ENCODE measurements at places on chromosomes 4 and X.

GRCh38 chrX:30975467-30975866 is 86.4 kb upstream of the TAB3 start:
- DNase-seq = no peak

GRCh38 chr4:124415146-124415545 is 297.4 kb downstream of the ANKRD50 start:
- DNase-seq = no peak

DNA sequence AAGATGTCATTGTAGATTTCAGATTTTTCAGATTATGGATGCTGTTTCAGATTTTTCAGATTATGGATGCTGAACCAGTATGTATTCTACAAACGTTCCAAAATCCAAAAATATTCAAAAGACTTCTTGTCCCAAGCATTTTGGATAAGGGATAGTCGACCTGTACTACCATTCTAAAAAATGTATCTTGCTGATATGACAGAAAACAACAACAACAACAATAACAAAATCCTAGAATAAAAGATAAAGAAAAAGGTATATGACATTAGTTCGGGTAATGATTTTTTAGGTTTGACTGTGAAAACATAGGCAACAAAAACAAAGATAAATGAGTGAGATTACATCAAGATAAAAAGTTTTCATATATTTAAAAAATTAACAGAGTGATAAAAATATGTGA is 122.1 kb downstream of the GABRA2 start:
- no peak for DNase-seq

- no peak for DNase-seq
Observed at GRCh38 chr4:185885075-185885474, 73.1 kb upstream of the SORBS2 start.

DNA sequence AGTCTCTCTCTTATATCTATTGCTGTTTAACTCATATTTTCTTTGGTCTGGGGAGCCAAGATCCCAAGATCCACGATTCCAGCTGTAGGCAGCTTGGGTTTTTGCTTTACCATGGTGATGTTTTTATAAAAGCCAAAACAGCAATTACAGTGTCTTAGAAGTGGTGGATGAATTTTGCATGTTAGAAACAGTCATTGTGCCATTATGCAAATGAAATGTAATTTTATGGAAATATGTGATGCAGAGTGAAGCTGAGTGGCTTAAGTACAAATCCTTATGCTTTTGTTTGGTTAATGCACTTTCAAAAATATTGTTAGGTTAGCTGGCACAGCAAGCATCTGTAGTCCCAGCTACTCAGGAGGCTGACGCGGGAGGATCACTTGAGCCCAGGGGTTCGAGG is 32.8 kb upstream of the PTTG2 start:
- no peak for DNase-seq

DNA sequence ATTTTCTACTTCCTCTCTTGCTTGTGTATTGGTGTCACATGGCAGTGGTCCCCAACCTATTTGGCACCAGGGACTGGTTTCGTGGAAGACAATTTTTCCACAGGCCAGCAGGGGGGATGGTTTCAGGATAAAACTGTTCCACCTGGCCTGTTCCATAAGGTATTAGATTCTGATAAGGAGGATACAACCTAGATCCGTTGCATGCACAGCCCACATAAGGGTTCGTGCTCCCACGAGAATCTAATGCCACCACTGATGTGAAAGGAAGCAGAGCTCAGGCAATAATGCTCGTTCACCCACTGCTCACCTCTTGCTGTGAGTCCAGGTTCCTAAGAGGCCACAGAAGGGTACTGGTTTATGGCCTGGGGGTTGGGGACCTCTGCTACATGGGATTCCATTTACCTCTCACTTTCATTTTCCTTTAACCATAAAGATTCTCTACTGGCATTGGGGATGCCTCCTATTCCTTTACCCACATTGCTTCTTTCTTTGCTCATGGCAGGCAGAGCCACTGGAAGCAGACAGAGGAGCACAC is 38.1 kb downstream of the SEC31A start:
- DNase-seq = no peak

DNA sequence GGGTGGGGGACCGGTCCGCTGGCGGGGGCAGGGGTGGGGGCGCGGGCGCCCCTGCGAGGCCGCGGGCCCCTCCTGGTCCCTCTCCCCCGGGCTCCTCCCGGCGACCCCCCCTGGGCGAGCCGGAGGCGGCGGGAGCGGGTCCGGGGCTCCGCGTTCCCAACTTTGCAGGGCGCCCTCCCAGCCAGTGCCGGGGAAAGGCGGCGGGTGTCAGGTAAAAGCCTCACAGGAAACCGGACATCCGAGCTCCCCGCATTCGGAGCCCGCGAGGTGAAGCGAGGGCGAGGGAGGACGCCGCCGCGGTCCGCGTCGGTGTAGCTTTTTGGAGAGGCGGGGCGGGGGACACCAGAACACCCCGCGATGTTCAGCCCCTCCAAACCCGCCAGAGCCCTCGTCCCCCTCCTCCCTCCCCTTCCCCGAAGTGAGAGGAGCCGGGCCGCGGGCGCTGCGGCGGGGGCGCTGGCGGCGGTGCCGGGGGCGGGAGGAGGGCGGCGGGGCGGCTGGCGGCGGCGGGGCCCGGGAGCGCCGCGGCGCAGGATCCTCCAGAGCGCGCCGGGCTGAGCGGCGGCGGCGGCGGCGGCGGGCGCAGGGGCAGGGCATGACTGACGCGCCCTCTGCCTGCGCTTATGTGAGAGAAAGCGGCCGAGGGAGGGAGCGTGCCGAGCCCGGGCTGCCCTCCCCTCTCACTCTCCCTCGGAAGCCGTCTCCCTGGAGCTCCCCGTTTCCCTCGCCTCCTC is at the start of gene VEGFC:
VEGFC (minus strand) TSS at position 597 of the 734 bp plus-strand sequence. CDS start 611 bp downstream, outside the sequence.
- peak; percentile 63 for DNase-seq

- no peak for DNase-seq
Observed at GRCh38 chrX:23114241-23114640, 114.5 kb downstream of the DDX53 start.

- DNase-seq = no peak
Observed at GRCh38 chrX:97858592-97858991, 974.9 kb downstream of the RPA4 start.

DNA sequence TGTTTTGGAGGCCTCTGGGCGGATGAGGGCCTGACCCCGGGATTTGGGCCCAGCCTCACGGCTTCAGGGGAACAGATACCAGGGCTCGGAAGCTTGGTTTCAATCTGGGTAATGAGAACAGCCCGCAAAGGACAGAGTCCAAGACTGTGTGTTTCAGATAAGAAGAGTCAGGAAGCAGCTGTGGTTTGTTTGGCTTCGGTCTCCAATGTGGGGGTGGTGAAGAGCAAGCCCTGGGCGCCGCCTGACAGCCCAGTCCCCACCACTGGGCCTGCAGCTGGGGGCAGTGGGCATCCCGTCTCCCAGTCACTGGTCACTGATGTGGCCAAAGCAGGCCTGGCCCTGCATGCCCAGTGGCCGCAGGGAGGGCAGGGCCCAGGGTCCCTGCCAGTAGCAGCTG is 9.1 kb downstream of the WFS1 start:
- no peak for DNase-seq

- no peak for DNase-seq
Observed at GRCh38 chr4:182286931-182287330, 43.7 kb downstream of the TENM3 start.

GRCh38 chr4:133597251-133597650 is 448.2 kb downstream of the PCDH10 start:
- DNase-seq = no peak

DNA sequence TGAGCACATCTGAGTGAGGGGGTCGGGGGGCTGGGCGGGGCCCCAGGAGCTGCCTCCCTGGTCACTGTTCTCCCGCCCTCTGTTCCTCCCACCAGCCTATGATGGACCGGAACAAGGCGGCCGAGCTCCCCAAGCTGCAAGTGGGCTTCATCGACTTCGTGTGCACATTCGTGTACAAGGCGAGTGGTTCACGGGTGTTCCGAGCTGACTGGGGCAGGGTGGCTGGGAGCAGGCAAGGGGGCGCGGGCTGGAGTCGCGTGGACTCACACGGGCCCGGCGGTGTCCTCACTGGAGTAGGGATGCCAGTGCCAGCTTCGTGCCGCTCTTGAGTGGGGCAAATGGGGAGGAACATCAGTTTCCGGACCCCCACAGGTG is 7.7 kb downstream of the ATP5ME start:
- DNase-seq = no peak

- no peak for DNase-seq
Observed at GRCh38 chr4:111435986-111436744, 709.1 kb upstream of the FAM241A start.

All from breast epithelium (tissue), 4 donors.